ENCODE measurements at places on chromosomes 5 and 9. TPM values are rescaled to one million over a fixed set of nuclear protein-coding genes. Genes with fewer than 3 reads are reported as not detected.
A peak's percentile ranks its signal among the peaks of the same experiment; 100 is the strongest.

DNA sequence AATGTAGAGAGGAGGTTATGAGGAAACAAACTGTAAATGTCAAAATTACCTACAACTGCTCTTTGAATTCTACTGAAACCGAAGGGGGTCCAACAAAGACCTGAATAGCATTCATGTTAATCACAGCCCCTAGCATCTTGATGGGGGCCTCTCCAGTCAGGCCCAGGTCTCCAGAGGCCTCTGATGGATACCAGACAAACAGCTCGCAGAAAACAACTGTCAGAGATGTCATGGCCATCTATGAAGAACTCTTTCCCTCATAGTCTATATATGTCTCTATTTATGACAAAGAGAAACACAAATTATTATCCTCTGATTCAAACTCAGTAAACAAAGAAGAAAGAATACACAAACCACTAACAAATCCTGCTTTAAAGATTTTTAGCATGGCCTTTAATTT is 432.6 kb downstream of the CAAP1 start:
- DNase-seq, result no peak

DNA sequence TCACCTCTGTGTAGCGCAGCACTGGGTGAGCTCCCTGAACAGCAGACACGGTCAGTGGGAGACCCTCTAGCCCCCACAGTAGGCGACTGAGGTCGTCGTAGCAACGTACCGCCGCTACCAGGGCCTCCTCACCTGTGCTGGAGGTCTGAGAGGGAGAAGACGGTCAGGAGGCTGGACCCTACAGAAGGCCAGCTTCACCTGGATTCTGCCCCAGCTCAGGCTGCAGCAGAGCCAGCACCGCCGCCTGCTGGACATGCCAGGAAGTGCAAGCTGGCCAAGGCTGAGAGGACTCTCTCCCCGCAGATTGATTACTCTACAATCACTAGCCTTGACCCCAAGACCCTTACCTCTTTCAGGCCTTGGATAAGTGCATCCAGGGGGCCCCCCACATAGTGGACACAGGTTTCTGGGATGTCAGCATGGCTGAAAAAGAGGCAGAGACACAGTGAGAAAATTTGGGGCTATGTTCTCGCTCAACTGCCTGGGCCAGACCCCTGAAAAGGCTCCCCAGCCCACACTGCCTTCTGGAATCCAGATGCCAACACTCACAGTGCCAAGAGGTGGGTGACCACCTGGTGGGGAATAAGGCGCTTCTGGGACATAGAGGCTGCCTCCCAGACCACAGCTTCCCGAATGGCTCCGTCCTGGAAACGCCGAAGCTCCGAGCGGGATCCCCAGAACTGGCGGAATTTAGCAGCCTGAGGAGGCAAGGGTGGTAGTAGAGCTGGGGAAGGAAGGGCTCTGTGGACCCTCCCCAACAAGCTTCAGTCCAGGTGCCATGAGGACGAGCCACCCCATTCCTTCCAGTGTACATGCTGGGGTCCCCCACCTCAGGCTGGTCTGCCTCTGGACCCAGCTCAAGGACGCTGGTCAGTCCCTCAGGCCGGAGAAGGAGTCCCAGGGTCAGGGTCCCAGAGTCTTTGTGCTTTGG is 6.9 kb downstream of the NOL6 start:
- DNase-seq, result peak; percentile 50

- no peak for DNase-seq
These were observed 1138.2 kb downstream of the TAF11L14 start for GRCh38 chr5:18772475-18772874.

GRCh38 chr9:2341956-2342355 is 279.6 kb upstream of the VLDLR start:
- no peak for DNase-seq

NR4A3 gene
- 29.5 TPM for total RNA-seq

- DNase-seq, result no peak
These were observed 94.3 kb downstream of the PCDH1 start for GRCh38 chr5:141783947-141784296.

DND1 gene
- total RNA-seq, result 2.4 TPM

BRD8 gene
- total RNA-seq, result 109 TPM

ZSWIM6 gene
- 36.6 TPM for total RNA-seq

IFNA7 gene
- not detected for total RNA-seq

GRCh38 chr5:82561797-82562196 is 283.6 kb upstream of the RPS23 start:
- DNase-seq, result no peak

PCDHB4 gene
- 10.5 TPM for total RNA-seq

- no peak for DNase-seq
These were observed 387.6 kb downstream of the ELAVL2 start for GRCh38 chr9:23438299-23438907.

GRCh38 chr9:15310107-15310850 is 3.3 kb upstream of the TTC39B start:
- DNase-seq, result no peak

- no peak for DNase-seq
These were observed 370.4 kb downstream of the PRDM9 start for GRCh38 chr5:23877847-23878246.

DNA sequence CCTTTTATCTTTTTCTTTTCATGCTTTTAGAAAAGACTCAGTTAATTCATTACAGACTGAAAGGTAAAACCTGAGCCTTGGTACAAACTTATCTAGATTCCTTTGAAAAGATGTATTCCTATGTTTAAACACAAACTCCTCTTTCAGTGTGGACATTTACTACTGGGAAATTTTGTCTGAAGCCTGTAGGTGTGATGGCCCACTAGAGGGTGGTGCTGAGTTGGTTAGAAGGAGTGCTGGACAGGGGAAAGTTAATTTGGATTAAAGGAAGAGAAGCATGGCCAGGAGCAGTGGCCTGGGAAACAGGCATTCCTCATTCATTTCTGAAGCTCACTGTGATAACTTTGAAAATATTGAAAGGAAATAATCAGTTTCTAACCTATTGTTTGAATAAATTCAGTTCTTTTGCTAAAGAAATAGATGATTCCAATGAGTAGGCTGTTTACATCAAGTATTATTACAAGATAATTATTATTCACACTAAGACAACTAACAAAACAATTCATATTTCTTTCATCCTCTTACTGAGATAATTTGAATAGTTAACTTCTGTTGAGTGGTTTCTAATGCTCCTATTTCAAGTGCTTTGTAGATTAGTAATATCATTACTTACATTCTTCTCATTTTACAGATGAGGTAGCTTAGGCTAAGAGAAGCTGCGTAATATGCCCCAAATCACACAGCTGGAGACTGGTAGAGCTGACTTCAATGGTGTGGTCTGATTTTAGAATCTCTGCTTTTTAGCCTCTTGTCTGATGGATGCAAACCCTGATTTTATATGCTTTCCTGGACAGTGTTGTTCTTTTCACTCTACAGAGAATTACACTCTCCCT is 150.9 kb downstream of the ADGRV1 start:
- no peak for DNase-seq

- DNase-seq, result no peak
These were observed 291.1 kb downstream of the MLLT3 start for GRCh38 chr9:20331095-20331685.

GRCh38 chr9:93136011-93136440 is 2.0 kb upstream of the NINJ1 start:
- no peak for DNase-seq

BSPRY gene
- total RNA-seq, result 2.2 TPM

DNA sequence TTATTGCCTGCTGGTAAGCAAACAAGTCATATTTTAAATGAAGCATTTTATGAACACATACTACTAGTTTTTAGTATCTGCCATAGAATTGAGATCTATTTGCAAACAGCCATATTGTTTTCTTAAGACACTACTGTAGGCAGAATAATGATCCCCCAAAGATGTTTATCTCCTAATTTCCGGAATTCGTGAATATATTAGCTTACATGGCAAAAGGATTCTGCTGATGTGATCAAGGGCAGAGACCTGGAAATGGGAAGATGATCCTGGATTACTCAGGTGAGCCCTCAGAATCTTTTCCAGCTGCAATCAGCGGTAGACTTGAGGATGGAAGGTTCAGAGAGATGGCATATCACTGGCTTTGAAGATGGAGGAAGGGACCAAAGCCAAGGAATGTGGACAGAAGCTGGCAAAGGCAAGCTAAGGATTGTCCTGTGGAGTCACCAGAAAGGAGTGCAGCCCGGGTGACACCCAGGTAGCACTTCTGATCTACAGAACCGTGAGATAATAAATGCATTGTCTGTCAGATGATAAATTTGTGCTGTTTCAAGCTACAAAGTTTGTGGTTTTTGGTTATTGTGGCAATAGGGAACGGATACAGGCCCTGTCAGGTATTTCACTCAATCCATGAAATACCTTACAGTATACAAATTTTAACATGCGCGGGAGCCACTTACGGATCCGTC is 1.0 kb upstream of the ERCC6L2 start:
- no peak for DNase-seq

ANGPTL2 gene
- 6.0 TPM for total RNA-seq

CORO2A gene
- total RNA-seq, result 7.3 TPM

ARID3C gene
- 1.5 TPM for total RNA-seq
